ENCODE measurements at places on chromosomes 7 and 10. TPM values are rescaled to one million over a fixed set of nuclear protein-coding genes. Genes with fewer than 3 reads are reported as not detected.

- no peak for DNase-seq
Measured at GRCh38 chr10:16195894-16196293, 240.9 kb upstream of the PTER start.

GRCh38 chr7:64037095-64037494, 8.1 kb upstream of the ZNF727 start:
- DNase-seq: peak; percentile 29

- no peak for DNase-seq
Measured at GRCh38 chr10:125850766-125851731, 27.7 kb downstream of the BCCIP start.

GRCh38 chr7:115676080-115676479, 354.5 kb downstream of the TFEC start:
- no peak for DNase-seq

- no peak for DNase-seq
Measured at GRCh38 chr10:59967079-59967478, 60.7 kb upstream of the CCDC6 start.

DNA sequence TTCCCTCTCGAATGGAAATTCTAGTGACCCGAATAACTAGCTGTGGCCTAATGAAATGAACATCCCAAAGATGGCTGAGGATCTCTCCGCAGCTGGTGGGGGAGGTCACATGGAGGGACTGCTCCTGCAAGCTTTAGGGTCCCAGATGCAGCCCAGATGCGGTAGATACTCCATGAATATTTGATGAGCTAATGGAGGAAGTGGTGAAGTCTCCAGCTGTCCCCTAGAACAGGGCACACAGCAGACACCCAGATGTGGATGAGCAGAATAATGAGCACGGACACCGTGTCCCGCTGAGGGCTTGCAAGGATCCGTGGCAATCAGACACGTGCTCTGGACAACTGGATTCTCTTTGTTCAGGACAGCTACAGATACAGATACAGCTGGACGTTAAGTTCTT, 59.2 kb downstream of the DENND2A start:
- DNase-seq: no peak

GRCh38 chr7:101201695-101202602, 1.1 kb upstream of the MOGAT3 start:
- DNase-seq: no peak

GRCh38 chr10:119393019-119393418, 149.5 kb downstream of the RGS10 start:
- DNase-seq: peak; percentile 59

DNA sequence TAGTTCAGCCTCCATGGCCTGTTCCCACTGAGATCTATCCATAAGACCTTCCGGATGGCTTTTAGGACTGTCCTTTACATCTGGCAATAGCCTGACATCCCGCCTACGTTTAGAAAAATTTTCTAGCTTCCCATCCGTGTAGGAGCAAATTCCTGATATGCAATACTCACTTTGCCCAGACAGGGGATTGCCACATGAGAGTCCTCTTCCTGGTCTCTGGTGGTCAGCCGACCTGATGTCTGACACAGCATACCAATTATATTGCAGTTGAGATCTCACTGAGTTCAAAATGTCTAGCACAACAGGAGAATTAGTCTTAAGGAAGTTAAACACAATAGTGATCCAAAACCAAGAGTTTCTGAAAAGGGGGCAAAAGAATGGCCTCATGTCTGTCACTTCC, 9.4 kb upstream of the ETV1 start:
- DNase-seq: no peak

DNA sequence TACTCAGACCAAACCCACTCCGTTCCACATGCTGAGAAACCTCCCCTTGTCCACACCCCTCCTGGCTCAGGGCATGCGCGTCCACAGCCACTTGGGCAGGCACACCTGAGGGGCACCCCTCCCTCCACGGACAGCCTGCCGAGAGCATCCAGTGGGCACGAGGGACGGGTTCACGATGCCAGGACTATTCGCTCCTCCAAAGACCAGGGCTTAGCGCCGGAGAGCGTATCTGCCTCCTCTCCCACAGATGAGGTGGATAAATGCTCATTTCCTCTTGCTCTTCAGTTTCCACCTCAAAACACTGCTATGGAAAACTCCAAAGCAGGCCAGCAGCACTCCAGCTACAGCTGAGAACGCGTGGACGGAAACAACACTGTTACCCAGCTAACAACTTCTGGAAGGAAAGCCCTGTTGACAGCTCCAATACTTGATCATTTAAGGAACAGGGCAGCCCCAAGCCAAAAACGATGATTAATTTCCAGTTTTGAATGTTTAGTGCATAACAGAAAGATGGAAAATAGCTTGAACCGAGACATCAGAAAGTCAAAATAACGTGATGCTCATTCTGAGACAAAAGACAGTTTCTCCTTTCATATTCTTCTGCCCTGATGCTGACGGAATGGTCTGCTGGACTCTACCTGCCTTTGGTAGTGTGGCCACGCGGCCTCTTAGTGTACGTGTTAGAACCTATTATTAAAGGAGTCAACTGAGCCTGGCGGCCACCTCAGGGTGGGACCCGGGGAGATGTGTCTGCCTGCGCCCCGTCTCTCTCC, 204.7 kb downstream of the DNAJB6 start:
- DNase-seq: no peak

DNA sequence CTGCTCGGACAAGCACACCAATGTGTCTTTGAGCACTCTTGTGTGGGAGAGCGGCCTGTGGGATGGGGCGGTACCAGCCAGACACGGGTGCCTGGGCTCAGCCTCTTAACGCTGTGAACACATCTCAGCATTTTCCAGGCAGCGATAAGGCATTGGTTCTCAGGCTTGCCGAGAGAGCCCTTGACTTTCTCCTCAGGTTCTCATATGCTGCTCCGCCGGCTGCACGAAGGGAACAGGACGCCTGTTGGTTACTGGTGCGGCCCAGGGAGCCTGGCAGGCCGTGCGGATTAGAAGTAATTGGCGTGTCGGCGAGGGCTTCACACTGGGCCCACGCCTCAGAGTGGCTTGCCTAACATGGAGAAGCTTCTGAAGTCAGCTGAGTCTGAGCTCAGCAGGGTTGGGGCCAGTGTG, 456.7 kb upstream of the FOXK1 start:
- peak; percentile 87 for DNase-seq

DNA sequence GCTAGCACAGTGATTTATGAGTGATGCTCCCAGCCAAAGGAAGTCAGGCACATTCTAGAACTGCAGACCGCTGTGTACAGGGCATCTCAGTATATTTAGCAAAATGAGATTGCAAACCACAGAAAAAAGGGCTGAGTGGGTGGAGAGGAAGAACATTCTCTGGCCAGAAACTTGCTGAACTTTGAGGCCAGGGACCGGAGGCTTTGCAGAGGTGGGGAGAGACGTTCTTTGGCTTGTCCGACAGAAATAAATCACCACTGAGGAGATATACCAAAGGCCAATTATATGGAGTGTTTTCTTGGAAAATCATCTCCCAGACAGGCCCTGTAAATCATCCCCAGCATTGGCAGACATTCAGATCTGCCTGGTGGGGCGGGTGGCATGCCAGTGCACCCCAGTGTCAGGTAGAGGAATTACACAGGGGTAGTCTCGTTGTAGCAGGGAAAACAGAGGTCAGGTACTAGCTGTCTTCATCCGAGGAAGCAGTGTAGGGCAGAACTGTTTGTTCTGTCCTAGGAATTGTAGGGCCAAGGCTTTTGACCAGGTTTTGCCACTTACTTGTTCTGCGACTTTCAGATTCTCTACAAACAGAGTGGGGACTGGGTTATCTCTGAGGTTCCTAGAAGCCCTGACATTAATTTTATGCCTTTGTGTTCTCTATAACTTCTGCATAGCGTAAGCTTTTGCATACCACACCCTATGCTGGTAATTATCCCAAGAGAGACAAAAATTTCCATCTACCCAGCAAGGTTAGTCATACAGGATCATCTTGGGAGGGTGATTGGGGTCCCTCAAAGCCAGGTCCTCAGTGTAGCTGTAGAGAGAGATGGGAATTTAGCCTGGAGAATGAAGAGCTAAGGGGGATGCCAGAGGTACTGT, 655.6 kb downstream of the LRMDA start:
- no peak for DNase-seq

DNA sequence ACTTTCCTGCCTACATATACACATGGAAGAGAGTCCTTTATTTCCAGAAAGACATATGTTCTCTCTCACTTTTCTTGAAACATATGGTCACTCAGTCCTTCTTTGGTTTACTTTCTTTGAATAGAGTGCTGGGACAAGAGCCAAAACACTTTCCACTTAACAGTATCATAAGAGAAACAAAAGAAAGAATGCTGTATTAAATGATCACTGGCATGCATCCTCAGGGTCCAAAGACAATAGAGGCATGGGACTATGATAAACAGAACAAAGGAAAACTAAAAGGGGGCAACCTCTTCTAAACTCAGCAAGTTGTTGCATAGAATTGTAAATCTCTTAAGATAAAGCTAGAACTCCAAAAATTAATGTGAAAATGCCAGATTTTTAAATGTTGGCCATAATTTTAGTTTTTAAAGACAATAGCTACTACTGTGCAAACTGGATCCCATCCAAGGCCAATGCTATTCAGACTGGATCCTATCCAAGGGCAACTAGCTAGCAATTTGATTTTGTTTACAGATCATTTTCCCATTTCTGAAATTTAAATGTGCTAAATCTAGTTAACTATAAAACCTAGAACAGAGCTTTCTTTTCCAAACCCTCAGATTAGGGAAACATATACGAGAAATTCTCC, 687.5 kb downstream of the SORCS3 start:
- DNase-seq: no peak

GRCh38 chr10:132982301-132982989, 40.1 kb upstream of the CFAP46 start:
- DNase-seq: no peak

GRCh38 chr10:112379635-112380296, 5.8 kb downstream of the ACSL5 start:
- DNase-seq: no peak

DNA sequence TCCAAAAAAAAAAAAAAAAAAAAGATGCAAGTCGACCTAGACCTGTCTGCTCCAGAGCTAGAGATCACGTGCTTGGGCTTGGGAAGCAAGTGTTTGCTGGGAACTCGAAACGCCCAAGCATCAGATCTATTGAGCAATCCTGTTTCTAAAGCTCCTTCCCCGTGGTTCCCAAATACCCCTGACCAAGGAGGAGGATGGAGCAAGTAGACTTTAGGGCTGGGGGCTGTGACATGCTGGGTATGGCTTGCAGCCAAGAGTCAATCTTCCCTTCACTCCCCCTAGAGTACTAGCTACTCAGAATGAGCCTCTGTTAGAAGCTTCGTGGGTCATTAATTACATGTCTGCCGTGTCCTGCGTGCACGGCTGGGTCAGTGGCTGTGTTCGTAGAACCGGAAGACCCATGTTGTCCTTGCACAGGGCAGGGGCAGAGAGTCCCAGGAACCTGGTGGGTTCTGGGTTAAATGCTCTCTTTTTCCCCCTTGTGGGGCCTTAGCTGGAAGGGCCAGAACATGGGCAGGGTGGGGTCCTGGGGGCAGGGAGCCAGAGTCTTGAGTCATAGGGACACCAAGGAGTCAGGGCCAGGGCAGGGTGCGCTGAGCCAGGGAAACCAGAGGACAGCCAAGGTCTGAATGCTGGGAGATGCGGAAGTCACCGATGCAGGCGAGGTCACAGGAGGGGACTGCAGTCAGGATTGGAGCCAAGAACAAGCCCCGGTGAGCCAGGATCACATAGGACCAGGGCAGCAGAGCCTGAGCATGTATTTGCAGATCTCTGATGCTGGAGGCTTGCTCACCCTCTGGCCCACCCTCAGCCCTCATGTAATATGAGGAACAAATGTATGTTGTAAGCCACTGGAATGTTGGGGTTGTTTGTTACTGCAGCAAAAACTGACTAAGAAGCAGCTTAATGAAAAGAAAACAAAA, 34.6 kb upstream of the TPST1 start:
- DNase-seq: peak; percentile 44

- DNase-seq: no peak
Measured at GRCh38 chr7:50544992-50545391, 20.2 kb downstream of the DDC start.

- DNase-seq: no peak
Measured at GRCh38 chr10:75793848-75794247, 362.4 kb downstream of the LRMDA start.

DNA sequence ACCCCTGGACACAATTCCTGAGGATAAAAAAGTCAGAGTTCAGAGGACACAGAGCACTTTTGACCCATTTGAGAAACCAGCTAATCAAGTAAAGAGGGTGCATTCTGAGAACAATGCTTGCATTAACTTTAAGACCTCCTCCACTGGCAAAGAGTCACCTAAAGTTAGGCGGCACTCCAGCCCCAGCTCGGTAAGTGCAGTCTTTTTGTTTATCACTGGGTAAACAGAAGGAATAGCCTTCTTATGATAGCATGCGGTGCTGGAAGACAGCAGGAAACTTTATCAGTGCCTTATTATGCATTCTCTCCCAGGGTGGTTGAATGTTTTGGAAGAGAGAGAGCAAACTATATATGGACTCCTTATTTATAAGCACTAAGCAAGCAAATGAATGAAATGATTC, 130.5 kb downstream of the CDK14 start:
- no peak for DNase-seq

DNA sequence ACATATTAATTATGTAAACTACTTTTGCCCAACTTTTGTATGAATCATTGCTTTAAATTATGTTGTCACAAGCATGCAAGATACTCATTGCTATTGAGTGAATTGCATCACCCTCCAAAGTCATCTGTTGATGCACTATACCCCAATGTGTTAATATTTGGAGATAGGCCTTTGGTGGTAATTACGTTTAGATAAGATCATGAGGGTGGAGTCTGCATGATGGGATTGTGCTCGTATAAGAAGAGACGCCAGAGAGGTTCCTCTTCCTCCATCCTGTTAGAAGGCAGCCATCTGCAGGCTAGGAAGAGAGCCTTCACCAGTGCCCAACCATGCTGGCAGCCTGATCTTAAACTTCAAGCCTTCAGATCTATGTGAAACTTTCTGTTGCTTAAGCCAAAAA, 95.3 kb upstream of the MAGI2 start:
- no peak for DNase-seq

DNA sequence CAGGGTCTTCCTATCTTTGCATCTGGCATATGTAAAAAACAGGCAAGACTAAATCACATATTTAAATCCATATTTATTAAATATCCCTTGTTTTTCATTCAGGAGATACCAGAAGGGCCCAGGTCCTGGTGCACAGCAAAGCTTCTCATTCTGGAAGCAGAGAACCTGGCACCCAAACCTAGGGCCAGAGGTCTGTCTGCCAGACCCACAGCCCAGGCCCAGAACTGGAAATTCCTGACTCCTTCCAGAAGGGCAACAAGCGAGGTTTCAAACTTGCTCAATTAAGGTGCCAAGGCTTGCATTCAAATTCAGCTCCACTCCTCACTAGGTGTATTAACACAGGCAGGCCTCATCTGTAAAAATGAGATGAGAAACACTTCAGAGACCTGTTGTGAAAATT, 4.2 kb upstream of the MYO1G start:
- no peak for DNase-seq

Gene CRHR2
- 0.39 TPM for total RNA-seq

Gene NEUROG3
- not detected for total RNA-seq

Gene HMX2
- not detected for total RNA-seq

Gene HOXA5
- 2.0 TPM for total RNA-seq

Gene CLCN1
- not detected for total RNA-seq

Gene NOBOX
- not detected for total RNA-seq

Gene FAM20C
- 14.0 TPM for total RNA-seq

Gene EEPD1
- 4.3 TPM for total RNA-seq

Gene RPEL1
- total RNA-seq: not detected

Gene ACTR3C
- total RNA-seq: 28.1 TPM

Measured in thyroid gland (tissue), 4 donors.